ENCODE measurements at places on chromosomes 6 and 20. TPM values are rescaled to one million over a fixed set of nuclear protein-coding genes. Genes with fewer than 3 reads are reported as not detected.

DEFB124 gene
- total RNA-seq, result not detected

IPCEF1 gene
- total RNA-seq, result not detected

LINC00237 gene
- not detected for total RNA-seq

- no peak for DNase-seq
Measured at GRCh38 chr20:50516180-50516934, 6.2 kb downstream of the PTPN1 start.

OR2B6 gene
- total RNA-seq, result not detected

GRCh38 chr6:127420556-127420955 is 38.6 kb downstream of the KIAA0408 start:
- DNase-seq, result peak; percentile 97

DNA sequence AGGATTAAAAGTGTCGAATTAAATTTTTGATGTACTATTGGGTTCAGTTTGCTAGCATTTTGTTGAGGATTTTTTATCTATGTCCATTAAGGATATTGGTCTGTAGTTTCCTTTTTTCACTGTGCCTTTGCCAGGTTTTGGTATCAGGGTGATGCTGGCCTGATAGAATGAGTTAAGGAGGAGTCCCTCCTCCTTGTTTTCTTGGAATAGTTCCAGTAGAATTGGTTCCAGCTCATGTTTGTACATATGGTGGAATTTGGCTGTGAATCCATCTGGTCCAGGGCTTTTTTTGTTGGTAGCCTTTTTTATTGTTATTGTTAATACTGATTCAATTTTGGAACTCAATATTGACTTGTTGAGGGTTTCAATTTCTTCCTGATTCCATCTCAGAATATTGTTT is 141.8 kb downstream of the SIM1 start:
- DNase-seq, result no peak

RTN4IP1 gene
- total RNA-seq, result 10.8 TPM

GRCh38 chr6:105174512-105174911 is 5.3 kb downstream of the POPDC3 start:
- peak; percentile 90 for DNase-seq

GRCh38 chr6:158488065-158488464 is 71.8 kb upstream of the TMEM181 start:
- DNase-seq, result peak; percentile 98

DNA sequence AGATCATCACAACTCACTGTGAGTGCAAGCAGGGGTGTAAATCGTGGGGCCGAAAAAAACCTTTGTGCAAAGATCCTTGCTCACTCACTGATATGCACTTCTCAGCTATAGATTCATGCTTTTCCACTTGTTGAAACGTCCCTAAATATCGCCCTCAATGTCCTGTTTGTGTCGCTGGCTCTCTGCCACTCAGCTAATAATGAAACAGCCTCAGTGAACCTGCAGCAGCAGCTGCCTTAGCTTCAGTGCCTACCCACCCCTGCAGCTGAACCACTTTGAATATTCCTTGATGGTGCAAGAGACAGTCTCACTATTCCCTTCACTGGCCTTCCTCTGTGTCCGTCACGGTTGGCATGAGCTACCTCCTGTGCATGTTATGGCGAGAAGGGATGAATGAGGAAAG is 128.9 kb upstream of the NAA20 start:
- no peak for DNase-seq

DNA sequence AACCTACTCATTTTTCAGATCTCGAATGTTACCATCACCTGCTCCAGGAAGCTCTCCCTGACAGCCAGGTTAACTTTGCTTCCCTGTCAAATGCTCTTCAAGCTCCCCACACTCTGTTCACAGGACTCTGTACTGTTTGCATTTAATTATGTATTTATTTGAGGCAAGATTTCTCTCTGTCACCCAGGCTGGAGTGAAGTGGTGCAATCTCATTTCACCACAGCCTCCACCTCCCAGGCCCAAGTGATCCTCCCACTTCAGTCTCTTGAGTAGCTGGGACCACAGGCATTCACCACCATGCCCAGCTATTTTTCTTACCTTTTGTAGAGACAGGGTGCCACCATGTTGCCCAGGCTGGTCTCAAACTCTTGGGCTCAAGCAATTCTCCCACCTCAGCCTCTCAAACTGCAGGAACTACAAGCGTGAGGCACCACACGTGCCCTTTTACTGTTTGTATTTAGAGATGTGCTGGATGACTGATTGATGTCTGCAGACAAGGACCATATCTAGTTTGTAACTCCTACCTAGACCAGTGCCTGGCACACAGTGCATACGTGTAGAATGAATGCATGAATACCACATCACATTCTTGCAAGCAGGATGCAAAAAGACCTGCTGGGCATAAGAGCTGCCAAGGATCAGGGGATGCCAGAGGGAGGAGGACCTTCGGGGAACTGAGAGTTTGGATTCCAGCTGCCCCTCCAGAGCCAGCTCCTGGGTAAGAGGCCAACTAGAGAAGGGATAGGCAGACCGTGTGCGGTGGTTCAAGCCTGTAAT is 15.6 kb upstream of the CBFA2T2 start:
- DNase-seq, result no peak

DLK2 gene
- total RNA-seq, result 2.4 TPM

EPPIN gene
- total RNA-seq, result not detected

FAM83D gene
- 64.4 TPM for total RNA-seq

MYCT1 gene
- total RNA-seq, result not detected

DNA sequence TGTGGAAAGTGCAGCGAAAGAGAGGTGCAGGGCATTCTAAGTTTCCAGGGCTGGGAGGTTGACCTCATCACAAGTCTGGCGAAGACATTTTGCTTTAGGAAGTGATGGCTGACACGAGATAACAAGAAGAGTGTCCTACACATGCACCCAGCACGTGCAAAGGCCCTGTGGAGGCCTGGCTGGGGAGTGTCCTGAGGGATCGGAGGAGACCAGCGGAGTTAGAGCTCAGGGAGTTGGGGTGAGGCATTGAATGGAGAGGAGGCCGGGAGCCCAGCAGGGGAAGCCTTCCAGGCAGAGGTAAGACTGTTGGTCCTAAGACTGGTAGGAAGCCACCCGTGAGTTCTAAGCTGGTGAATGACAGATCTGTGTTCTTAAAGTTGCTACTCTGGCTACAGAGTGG is 58.4 kb downstream of the PPP1R14C start:
- DNase-seq, result no peak

DNA sequence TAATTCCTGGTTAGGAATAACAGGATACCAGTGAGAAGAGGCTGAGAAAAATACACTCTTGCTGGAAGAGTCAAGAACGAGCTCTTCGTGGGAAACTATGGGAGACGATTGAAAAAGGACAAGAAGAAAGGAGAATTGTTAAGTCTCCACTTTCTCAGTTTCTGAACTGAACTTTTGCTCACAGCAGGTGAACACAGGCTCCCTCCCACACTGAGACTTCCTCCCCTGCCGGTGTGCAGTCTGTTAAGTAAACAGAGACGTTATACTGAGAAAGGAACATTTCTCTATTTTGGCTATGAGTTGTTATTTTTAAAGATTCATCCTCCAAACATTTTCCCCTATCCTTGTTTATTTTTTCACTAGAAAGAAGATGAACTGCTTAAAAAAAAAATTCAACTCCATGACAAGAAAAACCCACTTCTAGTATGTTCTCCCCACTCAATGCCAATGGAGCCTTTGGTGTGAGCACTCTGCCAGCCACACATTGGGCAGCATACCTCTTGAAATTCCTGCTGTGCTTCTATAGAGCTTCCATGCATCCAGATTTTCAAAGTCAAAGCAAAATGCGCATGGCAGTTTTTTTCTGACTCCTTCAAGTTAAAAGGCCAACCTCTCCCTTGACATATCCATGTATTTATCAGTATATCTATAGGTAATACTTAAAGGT is 250.5 kb downstream of the ESR1 start:
- DNase-seq, result no peak

IMPG1 gene
- total RNA-seq, result not detected

DNA sequence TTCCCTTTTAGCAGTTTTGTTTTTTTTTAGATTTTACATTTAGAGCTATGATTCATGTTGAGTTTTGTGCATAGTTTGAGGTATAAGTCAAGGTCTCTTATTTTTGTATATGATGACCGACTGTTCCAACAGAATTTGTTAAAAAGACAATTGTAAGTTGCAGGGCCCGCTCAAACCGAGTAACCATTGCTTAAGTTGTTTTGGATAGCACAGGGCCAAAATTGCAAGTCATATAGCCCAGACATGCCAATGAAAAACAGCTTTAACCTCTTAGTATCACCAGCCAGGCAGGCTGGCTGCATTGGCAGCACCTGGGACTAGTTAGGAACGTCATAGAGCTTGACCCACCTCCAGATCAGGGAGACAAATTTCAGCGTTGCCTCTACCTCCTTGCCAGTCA is 47.3 kb downstream of the PFDN4 start:
- DNase-seq, result no peak

DNA sequence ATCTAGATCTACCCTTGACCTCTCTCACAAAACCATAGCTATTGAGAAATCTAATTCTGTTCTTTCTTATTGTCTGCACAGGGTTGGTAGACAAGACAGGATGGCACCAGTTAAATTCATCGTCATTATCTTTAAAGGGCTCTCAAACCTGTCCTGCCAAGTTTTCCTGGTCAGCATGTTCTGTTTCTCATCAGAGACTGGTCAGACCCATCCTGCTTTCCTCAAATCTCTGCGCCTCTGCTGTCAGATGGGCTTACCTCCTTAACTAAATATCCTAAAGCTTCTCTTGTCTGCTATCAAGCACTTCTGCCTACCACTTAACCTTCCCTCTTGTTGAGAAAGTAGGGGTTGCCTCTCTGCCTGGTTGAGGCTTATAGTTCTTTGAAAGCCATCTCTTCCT is 125.2 kb downstream of the MYO6 start:
- no peak for DNase-seq

DNA sequence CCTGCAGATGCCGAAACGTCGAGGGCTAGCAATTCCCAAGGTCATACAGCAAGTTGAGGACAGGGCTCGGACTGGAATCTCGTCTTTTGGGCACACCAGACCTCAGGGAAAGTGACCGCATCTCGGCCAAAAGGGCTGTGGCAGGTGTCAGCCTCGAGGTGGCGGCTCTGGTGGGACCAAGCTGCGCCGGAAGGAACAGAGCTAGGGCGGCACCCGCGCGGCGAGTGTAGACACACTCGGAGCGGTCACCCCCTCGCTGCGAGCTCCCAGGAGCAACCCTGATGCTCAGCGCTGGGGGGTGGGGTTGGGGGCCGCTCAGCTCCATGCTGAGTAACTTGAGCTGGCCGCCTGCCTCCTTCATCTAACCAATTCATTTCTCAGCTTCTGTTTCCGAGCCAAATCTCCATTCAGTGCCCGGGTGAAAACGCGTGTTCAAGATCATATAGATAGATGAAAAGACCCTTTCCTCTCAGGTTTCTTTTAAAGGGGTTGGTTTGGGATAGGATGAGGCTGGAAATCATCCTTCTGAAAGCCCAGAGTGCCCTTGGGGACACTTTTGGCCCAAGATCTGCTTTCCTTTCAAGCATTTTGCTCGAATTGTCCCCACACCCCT is 2.2 kb upstream of the TUBB2B start:
- DNase-seq, result no peak

- peak; percentile 34 for DNase-seq
Measured at GRCh38 chr6:78611886-78612480, 255.4 kb upstream of the IRAK1BP1 start.
